ENCODE measurements at places on chromosomes 1 and 21. TPM values are rescaled to one million over a fixed set of nuclear protein-coding genes. Genes with fewer than 3 reads are reported as not detected.

Gene KCNE2
- polyA plus RNA-seq = 0.27 TPM

Gene OPTC
- not detected for polyA plus RNA-seq

Gene AURKAIP1
- polyA plus RNA-seq = 216 TPM

Gene OR10J1
- polyA plus RNA-seq = not detected

Gene FNBP1L
- polyA plus RNA-seq = 0.18 TPM

Gene HAO2
- polyA plus RNA-seq = not detected

Gene ECM1
- polyA plus RNA-seq = not detected

Gene LCA5L
- not detected for polyA plus RNA-seq

Gene HSD3B2
- polyA plus RNA-seq = not detected

Gene PLPPR5
- polyA plus RNA-seq = not detected

Gene DYNLT5
- polyA plus RNA-seq = not detected

Gene SPRR5
- not detected for polyA plus RNA-seq

Gene SYT11
- 40.4 TPM for polyA plus RNA-seq

Gene PTBP2
- 2.4 TPM for polyA plus RNA-seq

Gene ANGPTL3
- polyA plus RNA-seq = not detected

Gene DCDC2B
- not detected for polyA plus RNA-seq

All from immature natural killer cell (primary cell).